GM23248 (cell line): ENCODE measurements at places on chromosomes 2 and 18. TPM values are rescaled to one million over a fixed set of nuclear protein-coding genes. Genes with fewer than 3 reads are reported as not detected.

DNA sequence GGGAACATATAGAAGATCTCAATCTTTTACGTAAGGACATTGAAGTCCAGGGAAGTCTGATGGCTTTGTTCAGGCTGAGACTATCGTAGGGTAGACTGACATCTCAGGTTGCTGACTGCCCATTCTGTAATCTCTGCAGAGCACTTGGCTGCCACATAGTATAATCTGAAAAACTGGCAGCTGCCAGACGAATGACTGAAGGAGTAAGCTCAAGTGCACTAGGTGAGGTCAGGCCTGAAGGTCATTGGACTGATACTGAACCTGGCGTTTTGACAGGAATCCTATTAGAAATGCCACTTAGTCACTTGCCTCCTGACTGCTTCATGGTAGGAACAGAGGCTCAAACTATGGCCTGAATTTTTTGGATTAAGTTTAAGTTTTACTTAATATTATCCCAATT, 23.5 kb downstream of the GPD2 start:
- no peak for DNase-seq

GRCh38 chr2:179449010-179449409, 184.4 kb upstream of the SESTD1 start:
- no peak for DNase-seq

- peak; percentile 76 for DNase-seq
Measured at GRCh38 chr18:37322492-37323035, 243.0 kb downstream of the CELF4 start.

- no peak for DNase-seq
Measured at GRCh38 chr2:197381641-197382040, 53.2 kb downstream of the SF3B1 start.

DNA sequence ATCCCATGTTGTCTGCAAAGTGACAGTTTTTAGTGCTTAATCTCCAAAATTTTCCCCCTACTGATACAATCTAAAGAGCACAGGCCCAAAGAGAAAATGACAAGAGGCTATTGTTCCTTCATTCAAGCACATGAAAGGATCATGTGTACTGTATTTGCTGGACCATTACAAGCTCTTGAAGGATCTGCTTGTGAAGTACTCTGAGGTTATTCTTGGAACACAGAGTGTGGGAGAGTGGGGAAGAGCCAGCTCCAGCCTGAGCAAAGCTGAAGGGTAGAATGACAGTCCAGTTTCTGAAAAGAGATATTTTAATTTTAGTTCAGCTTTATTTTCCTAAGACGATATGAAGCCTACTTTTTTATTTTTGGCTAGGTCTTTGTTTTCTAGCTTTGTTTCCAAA, 112.2 kb downstream of the GALNT3 start:
- no peak for DNase-seq

The CRYGC gene
- not detected in 2 replicates for total RNA-seq

The HOXD4 gene
- total RNA-seq: 2.5 and 7.8 TPM in 2 replicates
